Activated CD8-positive, alpha-beta memory T cell treated with anti-CD3 and anti-CD28 coated beads for 4 hours (primary cell): ENCODE measurements at places on chromosomes 2 and 18.

DNA sequence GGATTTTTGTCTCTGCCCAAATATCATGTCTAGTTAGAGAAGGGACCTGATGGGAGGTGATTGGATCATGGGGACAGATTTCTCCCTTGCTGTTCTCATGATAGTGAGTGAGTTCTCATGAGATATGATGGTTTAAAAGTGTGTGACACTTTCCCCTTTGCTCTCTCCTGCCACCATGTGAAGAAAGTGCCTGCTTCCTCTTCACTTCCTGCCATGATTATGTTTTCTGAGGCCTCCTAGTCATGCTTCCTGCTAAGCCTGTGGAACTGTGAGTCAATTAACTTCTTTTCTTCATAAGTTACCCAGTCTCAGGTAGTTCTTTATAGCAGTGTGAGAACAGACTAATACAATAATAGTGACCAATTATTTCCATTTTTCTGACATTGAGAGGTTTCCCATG is 167.3 kb upstream of the CYRIA start:
- no peak for DNase-seq

GRCh38 chr2:54879598-54880332 is 156.3 kb downstream of the EML6 start:
- DNase-seq: no peak

- no peak for DNase-seq
Observed at GRCh38 chr2:10192392-10193015, 70.0 kb downstream of the RRM2 start.

DNA sequence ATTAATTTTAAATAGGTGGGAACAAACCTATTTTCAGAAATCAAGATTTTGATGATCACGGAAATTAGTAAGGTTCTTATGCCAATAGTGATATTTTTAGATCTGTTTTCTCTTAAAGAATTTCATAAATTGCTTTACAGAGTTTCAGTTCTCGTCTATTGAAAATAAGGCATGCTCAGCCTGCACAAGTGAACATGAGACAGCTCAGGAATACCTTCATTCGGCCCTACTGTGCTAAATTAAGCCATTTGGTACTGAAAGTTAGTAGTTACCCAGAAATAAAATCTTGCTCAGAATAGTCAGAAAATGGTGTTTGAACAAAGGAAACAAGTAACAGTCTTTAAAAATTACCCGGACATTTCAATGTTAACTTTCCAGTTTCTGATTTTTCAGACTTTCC is 60.4 kb downstream of the DLGAP1 start:
- DNase-seq: no peak

- DNase-seq: no peak
Observed at GRCh38 chr2:47095349-47096020, 59.6 kb downstream of the STPG4 start.

DNA sequence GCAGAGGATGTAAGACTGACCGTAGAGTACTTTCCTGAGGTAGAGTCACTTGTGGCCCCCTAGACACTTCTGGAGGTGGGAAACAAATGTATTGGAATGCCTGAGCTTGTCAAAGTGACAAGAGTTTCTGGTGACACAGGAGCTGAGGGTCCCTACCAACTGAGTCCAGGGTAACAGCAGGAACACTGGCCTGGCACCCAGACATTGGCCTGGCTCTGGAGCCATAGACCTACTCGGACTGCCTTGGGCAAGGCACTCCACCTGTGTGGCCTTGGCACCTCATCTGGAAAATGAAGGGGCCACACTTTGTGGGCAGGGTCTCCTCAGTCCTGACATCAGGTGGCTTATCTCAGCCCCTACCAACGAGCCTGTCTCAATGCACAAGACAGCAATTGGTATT is 398.2 kb upstream of the CELF4 start:
- DNase-seq: no peak

- no peak for DNase-seq
Observed at GRCh38 chr2:114442510-114442909, at the start of gene DPP10. Gene DPP10, plus strand, starts transcription at chr2:114442641.

DNA sequence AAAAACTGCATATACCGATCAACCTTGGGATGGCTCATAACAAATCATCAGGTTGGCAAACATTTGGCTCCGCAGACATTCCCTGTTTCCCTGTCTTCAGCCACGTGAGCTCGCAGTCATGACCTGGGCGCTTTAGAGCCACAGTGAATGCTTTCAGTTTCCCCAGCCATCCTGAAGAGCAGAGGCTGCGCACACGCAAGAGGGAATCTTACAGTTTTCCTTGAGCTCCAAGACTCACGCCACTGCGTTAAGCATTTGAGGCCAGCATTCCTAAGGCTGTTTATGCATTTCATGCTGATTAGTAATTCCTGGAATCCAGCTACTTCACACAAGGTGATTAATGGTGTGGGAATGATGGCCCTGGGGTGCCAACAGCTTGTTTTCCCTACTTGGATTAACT is 95.1 kb downstream of the MTCL1 start:
- DNase-seq: no peak

- DNase-seq: no peak
Observed at GRCh38 chr2:224429441-224429810, 27.5 kb upstream of the FAM124B start.

- no peak for DNase-seq
Observed at GRCh38 chr2:153071090-153071489, 352.7 kb downstream of the ARL6IP6 start.

DNA sequence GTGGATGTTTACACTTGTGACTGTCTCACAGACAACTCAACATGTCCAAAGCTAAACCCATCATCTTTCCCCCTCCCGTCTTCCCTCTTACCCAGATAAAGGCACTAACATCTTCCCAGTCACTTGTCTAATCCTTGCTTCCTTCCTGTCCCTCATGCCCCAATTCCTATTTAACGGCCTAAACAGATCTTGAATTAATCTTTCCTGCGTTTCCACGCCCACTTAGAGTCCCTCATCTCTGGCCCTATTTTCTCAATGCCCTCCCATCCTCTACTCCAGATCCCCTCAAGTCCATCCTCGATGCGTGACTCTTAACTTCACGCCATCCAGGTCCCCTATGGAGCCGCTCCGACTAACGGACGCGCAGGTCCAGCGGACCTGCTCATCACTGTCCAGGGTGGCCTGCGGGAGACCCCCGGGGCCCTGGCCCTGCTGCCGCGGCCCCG is 682 bp upstream of the SCLY start:
- no peak for DNase-seq

- DNase-seq: no peak
Observed at GRCh38 chr2:124810132-124810531, 785.0 kb downstream of the CNTNAP5 start.

GRCh38 chr2:84326831-84327432 is 132.1 kb downstream of the SUCLG1 start:
- DNase-seq: no peak

DNA sequence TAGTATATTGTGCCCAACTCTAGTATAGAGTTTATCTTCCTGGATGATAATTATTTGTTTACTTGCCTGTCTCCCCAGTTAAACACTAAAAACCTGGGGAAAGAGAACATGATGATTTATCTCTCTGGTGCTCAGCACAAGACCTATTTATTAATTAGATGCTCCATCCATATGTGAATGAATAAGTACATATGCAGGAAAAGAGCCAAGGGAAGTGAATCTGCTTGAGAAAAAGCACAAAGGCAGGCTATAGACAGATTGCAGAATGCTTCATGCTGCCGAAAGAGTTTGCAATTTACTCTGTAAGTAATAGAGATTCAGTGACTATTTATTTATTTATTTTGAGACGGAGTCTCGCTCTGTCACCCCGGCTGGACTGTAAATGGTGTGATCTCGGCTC is 37.3 kb upstream of the MFF start:
- DNase-seq: no peak

GRCh38 chr2:119431155-119431975 is at the start of gene TMEM37:
Gene TMEM37, plus strand, starts transcription at chr2:119431854. Its CDS starts 50 bp downstream, at chr2:119431904.
- no peak for DNase-seq

GRCh38 chr2:191657977-191658376 is 20.0 kb upstream of the NABP1 start:
- no peak for DNase-seq

DNA sequence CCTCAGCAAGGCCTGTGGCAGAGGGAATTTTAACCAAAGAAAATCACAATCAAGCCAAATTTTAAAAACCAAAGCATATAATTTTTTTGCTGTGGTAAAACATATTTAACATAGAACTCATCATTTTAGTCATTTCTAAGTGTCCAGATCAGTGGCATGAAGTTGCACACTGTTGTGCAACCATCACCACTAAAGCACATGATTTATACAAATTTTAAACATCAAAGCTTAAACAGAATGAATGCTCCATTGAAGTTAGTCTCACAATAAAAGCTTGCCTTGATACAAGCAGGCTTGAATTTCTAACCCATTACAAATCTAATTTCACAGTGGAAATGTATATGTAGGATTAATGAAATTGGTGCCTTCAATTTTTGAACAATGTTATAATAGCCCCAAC is 31.2 kb downstream of the FTCDNL1 start:
- no peak for DNase-seq

DNA sequence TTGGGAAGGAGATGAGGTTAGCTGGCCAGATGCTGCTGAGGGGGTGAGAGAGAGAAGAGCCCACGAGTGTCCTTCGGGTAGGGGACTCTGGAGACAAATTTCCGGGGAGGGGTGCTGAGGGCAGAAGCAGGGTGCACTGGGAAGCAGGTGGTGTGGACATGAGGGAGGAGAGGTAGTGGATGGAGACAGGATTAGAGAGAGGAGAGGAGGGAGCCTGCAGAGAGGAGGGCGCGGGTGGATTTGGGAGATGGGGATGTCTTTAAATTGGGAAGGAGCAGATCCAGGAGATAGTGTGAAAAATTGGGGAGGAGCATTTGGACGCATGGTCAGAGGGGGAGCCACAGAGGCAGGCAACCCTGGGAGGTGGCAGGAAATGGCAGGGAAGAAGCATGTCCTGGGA is 154.7 kb downstream of the DYSF start:
- DNase-seq: no peak

DNA sequence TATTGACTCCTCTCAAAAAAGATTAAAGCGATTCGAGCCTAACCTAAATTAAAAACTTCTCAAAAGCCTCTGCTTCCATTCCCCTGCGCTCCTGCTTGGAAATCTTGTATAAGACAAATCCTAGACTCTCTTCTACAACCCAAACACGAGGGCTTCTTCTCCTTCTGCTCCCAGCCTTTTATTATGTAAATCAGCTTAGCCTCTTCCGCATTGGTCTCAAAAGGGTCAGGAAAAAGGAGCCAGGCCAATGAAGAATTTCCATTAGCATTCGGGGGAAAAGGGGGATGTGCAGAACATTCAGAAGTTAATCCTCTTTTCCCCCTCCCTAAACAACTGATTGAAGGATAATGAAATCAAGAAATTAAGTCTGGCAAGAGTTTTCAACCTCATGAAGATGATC is 107.9 kb downstream of the FAM124B start:
- DNase-seq: no peak

DNA sequence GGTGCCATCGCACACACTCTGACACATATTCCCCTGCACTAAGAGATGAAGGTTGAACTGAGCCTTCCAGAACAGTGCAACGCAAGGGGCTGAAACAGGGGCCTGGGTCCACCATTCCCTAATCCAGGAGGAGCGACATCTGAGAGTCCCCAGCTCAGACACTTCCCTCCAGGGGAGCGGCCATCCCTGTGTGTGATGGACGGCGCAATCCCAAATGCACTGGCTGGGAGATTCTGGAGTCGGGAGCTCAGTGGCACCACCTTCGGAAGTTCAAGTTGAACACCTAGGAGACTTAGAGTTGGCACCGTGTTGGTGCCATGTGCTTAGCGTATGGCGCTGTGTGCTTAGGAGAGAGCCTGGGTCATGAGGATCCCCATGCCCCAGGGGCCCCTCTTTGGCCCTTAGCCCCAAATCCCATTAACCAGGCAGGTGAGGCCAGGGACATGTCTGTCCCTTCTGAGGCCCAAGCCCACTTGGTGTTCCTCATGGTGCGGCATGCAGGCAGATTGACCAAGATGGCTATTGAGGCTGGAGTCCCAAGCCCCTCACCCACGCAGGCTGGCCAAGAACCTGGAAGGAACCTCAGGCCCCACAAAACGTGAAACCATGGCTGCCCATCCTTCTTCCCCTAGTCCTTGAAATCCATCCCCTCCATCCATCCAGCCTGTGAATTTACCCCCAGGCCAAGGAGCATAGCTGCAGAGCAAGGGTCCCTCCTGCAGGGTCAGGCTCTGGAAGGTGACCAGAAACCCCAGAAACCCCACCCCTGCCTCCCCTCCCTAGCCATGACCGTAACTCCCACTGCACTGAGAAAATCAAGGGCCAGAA is 114.1 kb upstream of the OTOS start:
- DNase-seq: no peak
